Activated CD8-positive, alpha-beta memory T cell treated with anti-CD3 and anti-CD28 coated beads, Interleukin-2, amount 10 ng/mL, durations not matched to agents 7 days and 5 days (primary cell): ENCODE measurements at places on chromosomes 5 and 9. TPM values are rescaled to one million over a fixed set of nuclear protein-coding genes. Genes with fewer than 3 reads are reported as not detected.

GRCh38 chr5:39648085-39648847, 223.5 kb upstream of the DAB2 start:
- DNase-seq: no peak

GRCh38 chr9:33017283-33018041, 7.6 kb upstream of the DNAJA1 start:
- DNase-seq: no peak

GRCh38 chr9:92633614-92634278, 36.2 kb downstream of the IPPK start:
- DNase-seq: peak; percentile 12

DNA sequence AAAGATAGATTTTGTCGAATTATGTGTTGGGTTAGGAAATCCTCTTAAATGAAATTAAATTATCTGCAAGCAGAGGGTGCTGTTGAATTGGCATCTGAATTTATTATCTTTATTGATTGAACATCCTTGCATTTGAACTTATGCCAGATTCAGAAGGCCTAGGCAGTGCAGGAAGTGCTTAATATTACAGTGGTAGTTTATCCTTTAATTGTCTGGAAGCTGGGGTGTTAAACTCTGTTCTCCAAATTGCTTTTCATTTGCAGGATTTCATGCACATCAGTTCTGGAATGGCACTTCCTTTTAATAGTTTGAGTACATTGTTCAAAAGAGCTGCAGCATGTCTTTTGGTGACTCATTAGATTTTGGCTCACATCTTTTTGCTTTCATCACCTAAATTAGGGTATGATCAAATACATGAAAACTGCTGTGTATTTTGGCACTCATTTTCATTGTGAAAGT, 186.3 kb downstream of the KDM4C start:
- DNase-seq: no peak

DNA sequence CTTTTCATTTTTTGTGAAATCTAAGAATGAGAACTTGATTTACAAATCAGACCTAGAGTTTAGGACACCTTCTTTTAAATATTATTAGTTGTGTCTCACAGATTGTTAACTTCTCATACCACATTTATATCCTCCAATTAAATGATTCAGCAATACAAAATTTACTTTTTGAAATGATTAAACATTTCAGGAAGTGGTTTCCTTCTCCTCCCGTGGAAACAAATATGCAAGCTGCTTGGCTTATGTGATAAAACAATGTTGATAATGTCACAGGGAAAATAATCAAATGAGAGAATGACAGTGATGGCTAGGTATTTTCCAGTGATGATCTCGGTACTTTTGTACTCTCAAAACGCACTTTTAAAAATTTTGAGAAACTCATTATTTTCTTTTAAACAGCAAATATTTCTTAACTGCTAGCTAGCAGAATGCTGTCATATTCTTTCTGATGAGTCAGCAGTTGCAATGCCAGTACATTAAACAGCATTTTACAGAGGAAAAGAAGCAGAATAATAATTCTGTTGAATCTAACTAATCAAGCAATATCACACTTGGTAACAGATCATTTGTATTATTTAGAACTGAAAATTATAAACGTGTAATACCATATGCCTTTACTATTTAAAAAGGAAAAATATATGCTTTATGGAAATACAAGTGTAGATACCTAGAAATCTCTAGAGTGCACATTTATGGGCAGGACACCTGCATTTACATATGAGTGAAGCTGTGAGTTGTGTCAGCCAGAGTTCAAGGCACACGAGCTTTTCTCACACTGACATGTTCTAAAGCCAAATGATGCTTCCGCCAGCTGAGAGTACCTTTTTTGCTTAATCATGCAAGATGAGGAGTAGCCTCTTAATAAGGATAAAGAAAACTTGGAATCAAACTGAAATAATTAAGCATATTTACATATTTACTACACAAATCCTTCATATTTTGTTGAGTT, 53.6 kb upstream of the CDH18 start:
- DNase-seq: no peak

- no peak for DNase-seq
Measured at GRCh38 chr9:108496846-108497245, 358.9 kb downstream of the ACTL7B start.

DNA sequence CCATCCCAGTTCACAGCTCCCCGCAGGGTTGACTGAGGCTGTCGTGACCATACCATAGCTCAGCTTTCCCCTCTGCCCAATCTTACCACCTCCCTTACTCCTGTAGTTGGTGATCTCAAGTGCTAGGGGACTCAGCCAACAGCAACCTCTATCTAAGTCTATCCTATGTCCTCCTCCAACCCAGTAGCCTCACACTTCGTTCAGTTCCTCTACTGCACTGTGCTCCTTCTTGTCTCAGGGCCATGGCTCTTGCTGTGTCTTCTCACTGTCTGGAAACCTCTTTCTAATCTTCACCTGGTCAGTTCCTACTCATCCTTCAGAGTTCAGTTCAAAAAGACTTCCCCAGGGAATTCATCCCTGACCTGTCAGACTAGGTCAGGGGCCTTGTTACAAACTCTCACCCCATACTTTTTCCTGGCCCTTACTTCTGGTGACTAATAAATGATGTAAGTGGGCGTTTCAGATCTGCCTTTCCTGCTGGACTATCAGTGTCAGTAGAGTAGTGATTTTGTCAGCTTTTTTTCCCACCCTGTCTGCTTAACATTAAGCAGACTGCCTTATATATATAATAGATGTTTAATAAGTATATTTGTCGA, 53.6 kb upstream of the NR3C1 start:
- no peak for DNase-seq

- DNase-seq: no peak
Measured at GRCh38 chr5:116058346-116058936, 26.2 kb downstream of the ARL14EPL start.

DNA sequence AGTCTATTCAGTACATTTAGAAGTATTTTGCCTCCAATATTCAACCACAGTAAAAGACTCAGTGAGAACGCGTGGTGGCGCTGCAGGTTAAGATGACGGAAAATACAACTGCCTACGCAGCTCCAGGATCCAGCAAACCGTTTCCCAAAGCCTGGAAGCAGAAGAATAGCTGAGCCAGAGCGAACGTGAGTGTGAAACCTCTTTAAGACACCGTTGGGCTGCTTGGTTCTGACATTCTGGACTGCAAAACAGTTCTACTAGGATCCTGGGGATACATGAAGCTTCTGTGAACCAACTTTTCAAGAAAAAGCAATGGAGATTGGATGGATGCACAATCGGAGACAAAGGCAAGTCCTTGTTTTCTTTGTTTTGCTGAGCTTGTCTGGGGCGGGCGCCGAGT, at the start of gene PCDHB16:
TSS of gene PCDHB16 (plus strand) at position 140 of the 400 bp plus-strand sequence. CDS start at position 313, 173 bp downstream.
- no peak for DNase-seq

- DNase-seq: no peak
Measured at GRCh38 chr9:87184956-87185642, 237.8 kb upstream of the GAS1 start.

- no peak for DNase-seq
Measured at GRCh38 chr9:86741311-86742208, 205.7 kb downstream of the GAS1 start.

- DNase-seq: no peak
Measured at GRCh38 chr9:136404801-136405136, 4.8 kb upstream of the SNAPC4 start.

DNA sequence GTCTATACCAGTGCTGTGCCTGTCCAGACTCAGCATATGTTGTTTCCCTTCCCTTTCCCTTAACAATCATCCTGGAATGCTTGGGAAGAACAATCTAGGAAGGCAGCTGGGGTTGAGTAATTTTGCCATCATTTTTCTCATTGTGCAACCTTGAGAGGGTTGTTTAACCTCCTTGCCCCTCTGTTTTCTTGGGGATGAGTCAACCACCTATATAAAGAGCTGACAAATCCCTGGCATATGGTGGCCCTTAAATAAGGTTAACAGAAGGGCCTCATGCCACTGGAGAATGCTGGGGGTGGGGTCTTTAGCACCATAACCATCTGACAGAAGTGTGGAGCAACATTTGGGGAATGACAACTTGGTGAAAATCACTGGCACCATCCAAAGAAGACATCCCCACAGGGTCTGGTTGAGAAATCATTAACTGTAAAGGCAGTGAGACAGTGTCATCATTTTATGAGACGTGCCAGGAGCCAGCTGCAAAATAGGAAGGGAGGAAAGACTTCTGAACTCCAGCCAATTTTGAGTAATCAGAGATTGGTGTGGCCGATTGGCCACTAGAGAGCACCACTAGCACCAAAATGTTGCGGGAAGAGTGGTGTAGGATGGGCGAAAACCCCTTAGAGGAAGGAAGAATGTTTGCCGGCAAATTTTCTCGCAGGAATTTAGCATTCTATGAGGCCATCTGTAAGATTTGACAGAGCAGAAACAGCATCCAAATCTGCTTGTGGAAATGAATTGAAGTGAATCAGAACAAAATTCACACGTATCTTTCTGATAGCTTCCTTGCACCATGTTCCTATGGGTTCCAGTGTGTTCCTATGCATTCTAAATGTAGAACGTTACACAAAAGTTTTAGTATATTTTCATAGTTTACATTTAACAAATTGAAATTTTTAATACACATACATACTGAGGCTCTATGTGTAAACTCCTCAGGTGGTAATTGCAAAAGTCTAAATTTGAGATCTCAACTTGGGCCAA, 113.8 kb downstream of the MSX2 start:
- DNase-seq: no peak

DNA sequence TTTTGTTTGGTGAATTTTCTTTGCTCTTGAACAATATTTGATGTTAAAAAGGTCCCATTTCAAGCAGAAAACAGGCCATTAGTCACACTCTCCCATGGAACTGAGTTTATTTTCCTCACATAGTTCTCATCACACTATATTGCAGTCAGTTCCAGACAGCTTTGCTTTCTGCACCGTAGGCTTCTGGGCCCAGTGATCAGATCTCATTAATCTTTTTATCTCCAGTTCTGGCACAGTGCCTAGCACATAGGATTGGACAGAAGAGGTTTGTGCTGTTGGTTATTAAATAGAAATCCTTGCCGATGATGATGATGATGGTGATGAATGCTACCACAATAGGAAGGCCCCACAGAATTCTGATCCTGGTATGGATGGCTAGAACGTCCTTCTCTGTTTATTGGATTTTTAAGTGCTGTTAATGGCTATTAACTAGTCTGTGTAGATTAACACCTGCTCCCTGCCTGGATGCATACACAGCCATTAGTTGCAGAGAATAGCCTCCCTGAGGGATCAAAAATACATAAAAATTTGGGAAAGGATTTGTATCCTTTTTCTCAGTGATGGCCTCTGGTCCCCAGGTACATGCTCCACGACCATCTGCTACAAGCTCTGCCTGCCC, 52.0 kb upstream of the NTRK2 start:
- no peak for DNase-seq

DNA sequence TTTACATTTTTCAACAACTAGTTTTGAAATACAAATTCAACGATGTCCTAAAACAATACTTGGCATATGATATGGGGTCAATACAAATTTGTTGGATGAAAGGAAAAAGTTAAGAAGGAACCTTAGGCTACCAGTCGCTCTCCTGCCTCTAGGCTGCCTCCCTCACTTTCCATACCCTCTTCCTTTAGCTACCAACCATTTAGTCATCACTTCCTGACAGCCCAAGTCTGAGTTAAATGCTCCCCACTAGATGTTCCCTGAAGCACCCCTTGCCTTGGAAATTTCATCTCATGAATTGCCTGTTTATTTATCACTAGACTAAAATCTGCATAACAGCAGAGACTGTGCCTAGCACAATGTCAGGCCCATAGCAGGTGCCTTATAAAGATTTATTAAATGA, 2.7 kb upstream of the LARS1 start:
- DNase-seq: no peak

- no peak for DNase-seq
Measured at GRCh38 chr5:71780597-71780996, 61.5 kb downstream of the CARTPT start.

DNA sequence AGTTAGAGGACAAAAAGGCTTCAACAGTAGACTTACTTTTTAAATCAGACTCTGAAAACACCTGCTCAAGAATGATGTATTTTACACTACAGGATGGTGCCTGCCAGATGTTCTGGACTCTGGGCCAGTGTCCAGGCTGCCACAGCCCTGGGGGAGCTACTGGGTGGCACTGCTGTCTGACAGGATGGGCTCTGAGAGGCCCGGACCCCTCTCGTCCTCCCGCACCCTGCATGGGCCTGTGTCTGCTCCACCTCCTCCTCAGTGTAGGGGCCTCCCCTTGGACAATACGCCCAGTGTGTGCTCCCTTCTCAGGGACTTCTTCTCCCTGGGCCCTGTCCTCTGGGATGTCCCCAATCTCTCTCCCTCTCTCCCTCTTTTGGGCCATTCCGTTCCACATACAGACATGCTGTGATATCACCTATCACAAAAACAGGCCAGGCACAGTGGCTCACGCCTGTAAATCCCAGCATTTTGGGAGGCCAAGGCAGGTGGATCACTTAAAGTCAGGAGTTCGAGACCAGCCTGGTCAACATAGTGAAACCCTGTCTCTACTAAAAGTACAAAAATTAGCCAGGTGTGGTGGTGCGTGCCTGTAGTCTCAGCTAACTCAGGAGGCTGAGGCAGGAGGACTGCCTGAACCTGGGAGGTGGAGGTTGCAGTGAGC, 23.4 kb downstream of the GFPT2 start:
- DNase-seq: no peak

DNA sequence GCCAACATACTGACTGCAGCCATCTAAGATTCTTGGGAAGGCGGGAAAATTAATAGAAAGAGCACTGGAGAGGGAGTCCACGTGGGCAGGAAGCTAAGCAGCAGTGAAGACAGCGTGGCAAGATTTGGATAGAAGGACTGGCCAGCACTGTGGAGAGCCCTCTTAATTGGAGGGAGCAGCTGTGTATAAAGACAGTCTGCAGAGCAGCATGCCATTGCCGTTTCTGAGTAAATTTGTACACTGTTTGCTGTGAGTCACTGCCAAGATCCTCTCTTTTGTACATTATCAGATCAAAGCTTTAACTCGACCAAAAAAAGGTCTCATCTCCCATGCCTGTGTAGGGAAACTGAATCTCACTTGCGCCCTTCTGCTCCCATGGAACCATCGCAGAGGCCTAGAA, 45.3 kb downstream of the INSYN2B start:
- no peak for DNase-seq

DNA sequence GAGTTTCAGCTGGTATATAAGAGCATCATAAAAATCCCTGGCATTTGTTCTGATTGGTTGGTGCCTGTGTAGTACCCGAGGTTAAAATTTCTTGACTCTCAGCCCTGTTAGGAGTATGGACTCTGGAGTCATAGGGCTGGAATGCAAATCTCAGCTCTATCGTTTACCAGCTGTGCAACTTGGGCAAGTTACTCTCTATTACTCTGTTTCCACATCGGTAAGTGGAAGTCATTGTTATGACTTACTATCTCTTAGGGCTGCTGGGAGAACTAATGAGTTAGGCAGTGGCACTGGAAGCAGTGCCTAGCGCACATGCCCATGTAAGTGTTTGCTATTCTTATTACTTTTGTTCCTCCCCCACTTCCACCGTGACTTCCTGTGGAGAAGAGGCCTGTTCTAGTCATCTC, 141.6 kb downstream of the BOD1 start:
- no peak for DNase-seq

Gene EPB41L4A
- total RNA-seq: 1.3 TPM

Gene GARIN3
- total RNA-seq: not detected

Gene MYMK
- total RNA-seq: not detected

Gene CCDC192
- total RNA-seq: not detected

Gene SLC6A19
- not detected for total RNA-seq

Gene CTXN3
- not detected for total RNA-seq

Gene KIF24
- 13.6 TPM for total RNA-seq

Gene CNTNAP3B
- not detected for total RNA-seq

Gene C5orf46
- total RNA-seq: not detected

Gene CDKN2B
- 0.93 TPM for total RNA-seq

Gene TPPP
- total RNA-seq: 0.20 TPM

Gene DMRT2
- total RNA-seq: not detected

Gene RLN1
- 1.0 TPM for total RNA-seq

Gene PDE4D
- total RNA-seq: 59.3 TPM
